ENCODE measurements at places on chromosomes 2 and 18.
A peak's percentile ranks its signal among the peaks of the same experiment; 100 is the strongest.

GRCh38 chr18:50654658-50655550, 95.0 kb downstream of the MAPK4 start:
- DNase-seq: no peak

DNA sequence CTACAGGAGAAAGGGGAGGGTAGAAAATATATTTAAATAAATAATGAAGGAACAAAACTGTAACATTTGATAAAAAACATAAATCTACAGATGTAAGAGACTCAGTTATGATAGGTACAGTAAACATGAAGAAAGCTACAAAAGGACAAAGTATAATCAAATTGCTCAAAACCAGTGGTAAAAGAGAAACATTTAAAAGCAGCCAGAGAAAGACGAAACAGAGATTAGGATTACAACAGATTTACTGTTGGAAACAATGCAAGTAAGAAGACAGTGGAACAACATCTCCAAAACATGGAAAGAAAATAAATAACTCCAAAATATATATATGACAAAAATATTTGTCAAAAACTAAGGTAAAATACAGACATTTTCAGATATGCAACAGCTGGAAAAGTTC, 307.7 kb upstream of the REV1 start:
- DNase-seq: no peak

- peak; percentile 27 for DNase-seq
These were observed 20.3 kb downstream of the PLEK start for GRCh38 chr2:68385220-68385906.

DNA sequence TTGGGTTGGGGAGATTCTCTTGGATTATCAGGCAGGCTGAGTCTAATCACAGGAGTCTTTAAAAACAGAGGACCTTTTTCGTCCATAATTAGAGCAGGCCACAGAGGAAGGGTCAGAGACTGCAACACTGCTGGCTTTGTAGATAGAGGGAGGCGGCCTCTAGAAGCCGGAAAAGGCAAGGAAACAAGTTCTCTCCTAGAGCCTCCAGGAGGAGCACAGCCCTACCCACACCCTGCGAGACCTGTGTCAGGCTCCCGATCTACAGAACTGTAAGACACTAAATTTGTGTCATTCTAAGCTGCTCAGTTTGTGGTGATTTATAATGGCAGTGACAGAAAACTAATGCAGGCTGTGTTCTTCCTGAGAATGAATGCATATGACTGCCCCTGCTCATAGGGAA, 15.3 kb downstream of the ID2 start:
- no peak for DNase-seq

GRCh38 chr18:70086085-70086484, 119.4 kb downstream of the RTTN start:
- no peak for DNase-seq

DNA sequence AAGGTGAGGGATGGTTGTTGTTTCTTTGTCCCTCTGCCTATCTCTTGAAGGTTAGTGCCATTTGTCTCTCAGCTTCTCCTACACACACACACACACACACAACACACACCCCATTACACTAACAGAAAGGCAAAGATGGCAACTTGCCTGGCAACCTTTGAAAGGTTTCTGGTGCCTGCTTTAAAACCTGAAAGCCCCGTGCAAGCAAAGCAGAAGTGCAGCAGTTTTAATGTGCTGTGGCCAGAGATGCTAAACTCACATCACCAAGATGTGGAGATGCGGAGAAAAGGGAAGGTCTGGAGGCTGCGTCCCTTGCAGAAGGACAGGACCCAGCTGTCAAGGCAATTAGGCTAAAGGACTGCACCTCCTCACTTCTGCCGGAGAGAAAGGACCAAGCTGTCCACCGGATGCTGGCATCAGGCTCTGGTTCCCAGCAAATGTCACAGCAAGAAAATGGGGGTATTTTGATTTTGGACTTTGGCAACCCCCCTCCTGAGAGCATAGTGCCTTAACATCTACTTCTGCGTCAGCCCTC, 196.4 kb downstream of the ARL4C start:
- DNase-seq: no peak

DNA sequence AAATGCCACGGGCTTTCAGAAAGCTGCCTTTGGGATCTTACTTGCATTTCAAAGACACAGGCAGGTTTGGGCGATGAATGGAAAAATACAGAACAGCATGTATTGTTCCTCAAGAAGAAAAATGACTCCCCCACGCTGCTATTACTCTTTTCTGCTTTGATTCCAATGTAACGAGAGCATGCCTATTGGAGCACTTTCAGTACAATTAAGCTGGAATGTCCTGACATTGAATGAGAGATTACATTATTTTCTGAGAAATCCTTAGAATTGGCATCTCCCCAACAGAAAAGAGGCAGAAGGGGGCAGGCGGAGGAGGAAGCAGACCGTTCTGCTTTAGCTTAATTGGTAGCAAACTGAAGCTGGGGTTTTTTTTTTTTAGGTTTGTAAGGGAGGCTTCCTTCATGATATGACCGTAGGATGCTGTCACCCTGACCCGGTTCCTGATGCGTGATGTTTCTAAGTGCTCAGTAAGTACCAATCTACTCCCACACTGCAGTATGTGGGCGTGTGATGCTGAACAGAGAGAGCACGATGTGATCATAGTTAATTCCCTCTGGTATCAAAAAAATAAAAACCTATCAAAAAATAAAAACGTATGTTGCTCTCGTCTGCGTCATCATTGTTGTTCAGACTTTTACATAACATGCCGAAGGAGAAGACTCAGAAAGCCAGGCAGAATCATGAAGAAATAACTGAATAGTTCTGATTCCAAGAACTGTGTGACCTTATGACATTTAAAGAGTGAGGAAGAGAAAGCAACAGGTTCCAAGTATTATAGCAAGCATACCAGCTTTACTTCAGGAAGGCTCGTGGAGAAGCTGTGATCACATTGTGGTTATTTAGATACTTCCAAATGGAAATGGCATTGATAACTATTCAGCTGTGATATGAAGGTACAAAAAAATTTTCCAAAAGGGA, 40.5 kb downstream of the LONRF2 start:
- DNase-seq: no peak

- DNase-seq: no peak
These were observed 159.9 kb downstream of the PDE1A start for GRCh38 chr2:182266909-182267308.

DNA sequence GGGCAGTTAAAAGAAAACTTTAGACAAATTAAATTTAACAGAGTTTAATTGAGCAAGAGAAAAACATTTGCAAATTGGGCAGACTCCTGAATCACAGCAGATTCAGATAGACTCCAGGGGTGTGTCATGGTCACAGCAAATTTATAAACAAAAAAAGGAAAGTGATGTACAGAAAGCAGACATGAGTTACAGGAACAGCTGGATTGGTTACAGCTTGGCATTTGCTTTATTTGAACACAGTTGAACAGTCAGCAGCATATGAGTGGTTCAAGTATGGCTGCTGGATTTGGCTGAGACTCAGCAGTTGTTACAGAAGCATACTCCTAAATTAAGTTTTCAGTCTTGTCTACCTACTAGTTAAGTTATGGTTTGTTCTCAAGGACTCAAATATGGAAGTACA, 82.3 kb upstream of the NYAP2 start:
- no peak for DNase-seq

DNA sequence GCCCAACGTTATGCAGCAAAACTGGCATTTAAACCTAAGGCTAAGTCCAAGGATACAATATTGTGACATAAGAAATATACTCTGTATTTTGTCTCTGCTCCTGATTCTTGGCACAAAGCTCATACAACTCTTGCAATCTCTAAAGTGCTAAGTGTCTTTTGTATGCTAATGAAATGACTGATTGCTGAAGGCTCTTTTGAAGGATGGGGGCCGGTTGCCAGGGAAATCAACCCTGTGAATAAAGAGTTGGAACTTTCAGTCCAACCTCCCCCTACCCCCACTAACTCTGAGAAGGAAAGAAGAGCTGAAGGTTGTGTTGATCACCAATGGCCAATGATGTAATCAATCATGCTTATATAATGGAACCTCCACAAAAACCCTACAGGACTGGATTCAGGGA, 40.3 kb downstream of the SESTD1 start:
- DNase-seq: no peak

- peak; percentile 44 for DNase-seq
These were observed at the start of gene DYNC1I2 for GRCh38 chr2:171687287-171688128. Gene DYNC1I2, plus strand, starts transcription at chr2:171687469. Its CDS starts 2,687 bp downstream, at chr2:171690156.

Measured in stimulated activated CD8-positive, alpha-beta memory T cell treated with anti-CD3 and anti-CD28 coated beads, Interleukin-15, amount 100 ng/mL, for 4 hours (primary cell).